Amniotic epithelial cell (primary cell): ENCODE measurements at places on chromosomes 3 and 15.

DNA sequence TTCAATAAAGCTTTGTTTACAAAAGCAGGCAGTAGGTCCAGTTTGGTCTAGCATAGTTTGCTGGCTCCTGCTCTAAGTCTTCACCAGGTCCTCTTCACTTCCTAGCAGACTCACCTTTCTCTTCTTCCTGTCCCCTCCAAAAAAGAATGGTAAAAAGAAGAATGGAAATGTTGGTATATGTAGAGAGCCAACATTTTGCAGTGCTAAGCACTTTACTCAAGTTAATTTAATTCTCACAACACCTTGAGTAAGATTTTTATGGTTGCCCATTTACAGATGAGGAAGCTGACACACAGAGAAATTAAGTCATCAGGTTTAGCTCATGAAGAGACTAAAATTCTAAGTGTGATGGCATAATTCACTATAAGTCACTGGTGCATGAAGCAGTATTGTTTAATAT lies 230.1 kb upstream of the PRICKLE2 start:
- DNase-seq: no peak

DNA sequence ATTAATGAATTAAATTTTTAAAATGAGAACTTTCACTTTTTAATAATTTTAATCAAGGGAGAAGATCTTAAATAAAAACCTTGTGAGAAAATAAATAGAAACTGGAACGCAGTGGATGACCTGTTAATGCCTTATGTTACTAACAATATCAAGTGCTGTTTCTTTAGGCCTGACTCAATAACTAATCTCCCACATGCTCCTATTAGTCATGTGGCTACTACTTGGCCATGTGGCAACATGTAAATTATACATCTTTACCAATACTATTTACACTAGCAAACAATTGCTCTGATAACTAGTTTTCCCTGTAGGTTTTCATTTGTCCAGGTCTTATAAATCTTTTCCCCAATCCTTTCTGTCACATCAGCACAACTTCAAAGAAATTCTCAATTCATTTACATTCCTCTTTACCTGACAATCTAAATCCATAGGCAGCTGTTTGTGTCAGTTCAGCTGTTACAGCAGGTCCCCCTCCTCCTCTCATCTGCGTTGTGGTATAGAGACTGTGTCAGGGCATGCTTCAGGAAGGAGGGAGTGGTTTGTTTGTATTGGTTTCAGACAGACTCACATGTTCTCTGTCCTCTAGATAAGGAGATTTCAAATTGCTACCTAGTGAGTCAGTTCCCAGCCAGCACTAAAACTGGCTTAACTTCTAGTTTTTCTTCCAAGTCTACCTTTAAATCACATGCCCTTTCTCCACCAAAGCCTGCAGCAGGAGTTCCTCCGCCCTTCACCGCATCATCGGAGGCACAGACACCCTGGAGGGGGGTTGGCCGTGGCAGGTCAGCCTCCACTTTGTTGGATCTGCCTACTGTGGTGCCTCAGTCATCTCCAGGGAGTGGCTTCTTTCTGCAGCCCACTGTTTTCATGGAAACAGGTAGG lies 11.3 kb upstream of the C3orf52 start:
- DNase-seq: peak; percentile 98

GRCh38 chr3:46893146-46893748 lies 15.7 kb downstream of the PTH1R start:
- no peak for DNase-seq

GRCh38 chr15:48785195-48785594 lies 25.7 kb downstream of the CEP152 start:
- DNase-seq: no peak

DNA sequence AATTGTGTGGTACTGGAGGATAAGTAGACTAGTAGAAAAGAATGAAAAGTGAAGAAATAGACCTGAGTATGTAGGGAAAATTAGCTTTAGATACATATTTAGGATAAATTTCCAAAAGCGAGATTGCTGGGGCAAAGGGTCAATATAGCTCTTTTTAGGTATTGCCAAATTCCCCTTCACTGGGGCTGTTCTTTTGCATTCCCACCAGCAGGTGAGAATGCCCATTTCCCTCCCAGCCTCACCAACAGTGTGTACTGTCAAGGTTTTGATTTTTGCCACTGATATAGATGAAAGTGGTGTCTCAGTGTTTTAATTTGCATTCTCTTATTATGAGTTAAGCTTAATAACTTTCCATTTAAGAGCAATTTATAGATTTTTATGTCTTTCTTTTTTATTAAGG lies 35.7 kb upstream of the BHLHE40 start:
- no peak for DNase-seq

- no peak for DNase-seq
Observed at GRCh38 chr3:126113733-126114442, 30.0 kb upstream of the SLC41A3 start.

GRCh38 chr3:160554980-160555379 lies 10.4 kb downstream of the KPNA4 start:
- no peak for DNase-seq

- DNase-seq: no peak
Observed at GRCh38 chr3:94106268-94106667, 43.4 kb downstream of the NSUN3 start.

DNA sequence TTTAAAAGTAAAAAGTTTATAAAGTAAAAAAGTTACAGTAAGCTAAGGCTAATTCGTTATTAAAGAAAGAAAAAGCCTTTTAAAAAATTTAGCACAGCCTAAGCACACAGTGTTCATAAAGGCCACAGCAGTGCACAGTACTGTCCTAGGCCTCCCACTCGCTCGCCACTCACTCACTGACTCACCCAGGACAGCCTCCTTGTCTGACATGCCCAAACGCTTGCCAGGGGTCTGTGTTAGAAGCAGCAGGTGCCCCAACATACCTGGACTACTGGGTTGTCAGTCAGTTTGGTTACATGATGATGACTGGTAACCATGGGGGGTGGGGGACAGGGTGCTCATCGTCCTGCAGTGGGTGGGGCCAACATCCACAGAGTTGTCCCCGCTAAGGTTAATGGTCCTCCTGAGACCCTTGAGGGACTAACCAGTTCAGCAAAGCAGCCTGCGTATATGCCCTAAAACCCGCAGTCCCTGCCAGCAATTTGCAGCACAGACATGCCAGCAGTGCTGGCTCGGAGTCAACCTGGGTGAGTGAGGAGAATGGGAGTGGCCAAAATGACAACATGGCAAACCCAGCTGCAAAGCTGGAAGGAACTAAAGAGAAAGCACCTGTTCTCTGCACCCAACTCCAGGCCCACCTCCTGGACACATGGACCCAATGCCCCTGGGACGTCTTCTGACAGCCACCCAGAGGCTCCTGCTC lies 49.2 kb downstream of the CYFIP1 start:
- peak; percentile 16 for DNase-seq

GRCh38 chr3:74129056-74129455 lies 485.4 kb downstream of the CNTN3 start:
- no peak for DNase-seq

DNA sequence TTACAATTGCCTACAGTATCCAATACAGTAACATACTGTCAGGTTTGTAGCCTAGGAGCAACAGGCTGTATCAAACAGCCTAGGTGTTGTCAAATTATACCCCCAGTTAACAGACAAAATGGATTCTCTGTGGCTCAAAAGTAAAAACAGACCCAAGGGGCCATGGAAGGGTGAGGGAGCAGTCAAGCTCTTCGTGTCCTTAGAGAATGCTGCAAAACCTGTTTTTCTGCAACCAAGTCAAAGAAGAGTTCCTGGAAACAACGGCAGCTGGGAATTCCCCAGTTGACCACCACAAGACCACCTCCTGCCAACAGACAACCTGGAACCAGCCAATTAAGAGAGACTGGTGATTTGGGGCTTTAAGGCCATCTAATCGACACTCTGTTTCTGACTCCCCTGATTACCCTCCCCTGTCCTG lies 11.1 kb upstream of the THUMPD3 start:
- DNase-seq: no peak

GRCh38 chr3:48681541-48681880 lies 4.2 kb downstream of the NCKIPSD start:
- no peak for DNase-seq

DNA sequence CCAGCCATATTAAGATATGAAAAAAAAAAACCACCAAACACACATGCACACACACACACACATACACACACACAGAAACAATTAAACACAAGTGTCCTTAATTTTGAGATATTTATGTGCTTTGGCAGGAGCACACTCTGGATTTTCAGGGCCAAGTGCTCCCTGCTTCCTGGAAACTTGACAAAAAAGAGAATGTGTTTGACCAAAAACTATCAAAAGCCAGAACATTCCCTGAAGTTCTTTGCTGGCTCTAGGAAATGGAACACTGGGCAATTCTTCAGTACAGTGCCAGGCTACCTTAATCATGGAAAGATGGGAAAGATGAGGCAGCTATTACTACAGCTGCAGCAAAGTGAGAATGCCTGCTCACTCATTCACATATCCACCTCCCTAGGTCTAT lies 44.6 kb downstream of the P3H2 start:
- no peak for DNase-seq

- no peak for DNase-seq
Observed at GRCh38 chr15:85414495-85414894, 34.1 kb downstream of the AKAP13 start.

- DNase-seq: no peak
Observed at GRCh38 chr3:162193148-162194095, 696.8 kb downstream of the OTOL1 start.

DNA sequence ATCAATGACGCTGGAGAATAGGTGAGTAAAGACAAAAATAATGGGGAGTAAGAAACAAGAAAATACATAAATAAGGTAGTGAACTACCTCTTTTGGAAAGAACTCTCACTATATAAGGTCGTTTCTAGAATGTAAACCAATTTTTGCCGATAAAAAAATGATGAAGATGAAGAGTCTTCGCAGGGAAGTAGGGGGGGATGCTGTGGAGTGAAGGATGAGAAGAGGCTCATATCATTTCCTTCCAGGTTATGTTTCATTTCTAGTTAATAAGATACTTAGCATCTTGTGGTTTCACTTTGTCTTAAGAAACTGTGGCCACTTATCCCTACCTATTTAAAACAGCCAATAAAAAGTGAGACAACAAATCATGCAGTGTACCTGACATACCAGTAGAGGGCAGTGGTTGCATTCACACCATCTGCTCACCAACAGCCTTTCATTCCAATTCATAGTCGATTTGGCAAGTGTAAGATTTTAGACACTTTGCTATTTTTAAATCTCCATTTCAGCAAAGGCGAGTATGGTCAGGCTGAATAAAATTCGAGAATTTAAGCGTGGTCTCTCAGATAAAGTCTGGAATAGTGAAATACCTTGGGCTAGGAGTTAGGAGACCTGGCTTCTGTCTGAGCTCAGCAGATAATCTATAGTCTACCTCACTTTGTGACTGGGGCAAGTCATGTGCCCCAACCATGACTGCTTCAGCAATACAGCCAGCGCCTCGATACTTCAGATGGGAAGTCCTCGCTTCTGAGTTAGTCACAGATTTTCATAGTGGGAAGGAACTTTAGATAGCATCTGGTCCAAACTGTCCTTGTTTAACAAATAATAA lies 28.9 kb upstream of the ICE2 start:
- DNase-seq: peak; percentile 58

DNA sequence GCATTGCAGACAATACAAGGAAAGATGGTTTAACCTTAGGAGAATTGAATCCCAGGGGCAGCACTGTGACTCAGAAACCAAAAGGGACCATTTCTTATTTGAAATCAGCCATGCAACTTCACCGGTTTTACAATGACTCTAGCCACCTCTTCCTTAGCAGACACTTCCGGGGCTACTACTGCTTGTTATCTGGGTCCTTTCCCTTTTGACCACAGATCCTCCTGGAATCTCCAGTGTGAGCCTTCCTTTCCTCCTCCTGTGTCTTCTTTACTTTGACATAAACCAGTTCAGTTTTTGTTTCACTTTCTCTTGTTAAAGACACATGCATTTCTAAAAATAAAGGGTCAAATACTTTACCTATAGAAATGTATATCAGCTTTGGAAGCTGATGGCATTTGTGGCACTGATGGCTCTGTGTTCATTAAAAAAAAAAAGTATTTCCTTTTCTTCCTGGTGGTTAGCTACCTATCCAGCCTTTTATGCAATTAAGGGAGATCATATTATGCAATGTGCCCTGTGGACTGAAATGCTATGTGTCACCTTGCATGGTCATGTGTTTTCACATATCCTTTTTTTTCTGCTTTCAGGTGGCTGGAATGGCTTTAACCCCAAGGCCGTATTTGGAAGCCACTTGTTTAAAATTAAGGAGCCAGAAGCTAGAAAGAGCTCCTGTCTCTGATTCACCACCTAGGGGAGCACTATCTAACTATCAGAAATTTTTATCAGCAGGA lies 296.2 kb downstream of the CHL1 start:
- no peak for DNase-seq

- DNase-seq: no peak
Observed at GRCh38 chr15:46213551-46213950, 578.7 kb downstream of the SQOR start.

- DNase-seq: no peak
Observed at GRCh38 chr15:69482686-69483256, 30.2 kb downstream of the RPLP1 start.

GRCh38 chr15:77702211-77702957 lies 69.7 kb upstream of the LINGO1 start:
- peak; percentile 48 for DNase-seq

GRCh38 chr15:65856821-65857455 lies 12.4 kb upstream of the RAB11A start:
- DNase-seq: peak; percentile 49

DNA sequence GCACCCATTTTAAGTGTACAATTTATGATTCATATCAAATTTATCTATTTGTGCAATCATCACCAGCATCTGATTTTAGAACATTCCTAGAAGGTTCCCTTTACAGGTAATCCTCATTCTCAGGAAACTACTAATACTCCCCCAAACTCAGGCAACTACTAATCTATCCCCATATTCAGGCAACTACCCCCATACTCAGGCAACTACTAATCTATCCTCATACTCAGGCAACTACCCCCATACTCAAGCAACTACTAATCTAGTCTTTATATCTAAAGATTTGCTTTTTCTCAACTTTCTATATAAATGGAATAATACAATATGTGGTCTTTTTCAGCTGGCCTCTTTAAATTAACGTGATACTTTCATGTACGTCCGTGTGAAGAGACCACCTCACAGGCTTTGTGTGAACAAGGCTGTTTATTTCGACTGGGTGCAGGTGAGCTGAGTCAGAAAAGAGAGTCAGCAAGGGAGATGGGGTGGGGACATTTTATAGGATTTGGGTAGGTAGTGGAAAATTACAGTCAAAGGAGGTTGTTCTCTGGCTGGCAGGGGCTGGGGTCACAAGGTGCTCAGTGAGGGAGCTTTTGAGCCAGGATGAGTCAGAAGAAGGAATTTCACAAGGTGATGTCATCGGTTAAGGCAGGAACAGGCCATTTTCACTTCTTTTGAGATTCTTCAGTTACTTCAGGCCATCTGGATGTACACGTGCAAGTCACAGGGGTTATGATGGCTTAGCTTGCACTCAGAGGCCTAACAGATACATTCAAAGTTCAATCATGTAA lies 1444.5 kb upstream of the CADM2 start:
- DNase-seq: no peak

DNA sequence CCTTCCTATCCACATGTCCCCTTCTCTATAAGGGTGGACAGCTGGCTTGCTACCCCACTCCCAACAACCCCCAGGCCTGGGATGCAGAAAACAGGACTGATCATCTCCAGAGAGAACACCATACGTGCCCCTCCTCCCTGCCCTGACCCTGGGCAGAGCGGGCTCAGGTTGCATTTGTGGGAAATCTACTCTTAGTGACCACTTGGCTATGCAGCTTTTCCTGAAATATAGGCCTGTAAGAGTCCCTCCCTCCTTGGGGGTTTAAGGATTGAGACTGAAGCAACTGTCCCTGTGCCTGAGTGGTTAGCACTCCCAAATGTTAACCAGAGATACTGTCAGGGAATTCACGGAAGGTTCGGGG lies 11.7 kb downstream of the SH2D7 start:
- no peak for DNase-seq
